ENCODE measurements at places on chromosomes 4 and X. TPM values are rescaled to one million over a fixed set of nuclear protein-coding genes. Genes with fewer than 3 reads are reported as not detected.

FAM47A gene
- total RNA-seq: not detected

ATP1B4 gene
- total RNA-seq: not detected

CXCL8 gene
- 1.3 TPM for total RNA-seq

SORCS2 gene
- total RNA-seq: 0.17 TPM
